ENCODE measurements at places on chromosomes 7 and 10.

GRCh38 chr7:102891693-102892261 is 21.0 kb upstream of the LRRC17 start:
- DNase-seq = no peak

- DNase-seq = no peak
These were observed 17.1 kb downstream of the SLIT1 start for GRCh38 chr10:97168645-97169044.

DNA sequence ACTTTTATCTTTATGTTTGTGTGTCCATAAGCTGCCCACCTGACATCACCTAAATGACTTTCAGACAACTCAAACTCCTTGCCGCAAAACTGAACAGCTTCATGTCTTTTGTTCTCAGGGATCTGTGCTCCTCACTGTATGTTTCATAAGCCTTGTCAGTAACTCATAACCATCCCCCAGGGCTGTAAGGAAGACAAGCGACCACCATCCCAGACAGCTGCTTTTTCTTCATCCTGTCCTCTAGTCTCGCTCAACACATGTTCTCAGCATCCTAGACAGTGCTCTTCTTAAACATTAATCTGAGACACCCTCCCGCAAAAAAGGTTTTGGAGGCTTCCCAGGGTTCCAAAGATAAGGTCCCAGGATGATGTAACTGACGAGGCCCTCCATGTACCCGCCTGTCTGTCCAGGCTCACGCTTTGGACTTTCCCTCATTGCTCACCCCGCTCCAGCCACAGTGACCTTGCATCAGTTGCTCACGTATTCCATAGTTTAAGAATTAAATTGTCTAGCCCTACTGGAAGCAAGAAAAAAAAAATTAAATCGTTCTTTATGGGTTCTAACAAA is 69.8 kb downstream of the MAP3K8 start:
- DNase-seq = no peak

DNA sequence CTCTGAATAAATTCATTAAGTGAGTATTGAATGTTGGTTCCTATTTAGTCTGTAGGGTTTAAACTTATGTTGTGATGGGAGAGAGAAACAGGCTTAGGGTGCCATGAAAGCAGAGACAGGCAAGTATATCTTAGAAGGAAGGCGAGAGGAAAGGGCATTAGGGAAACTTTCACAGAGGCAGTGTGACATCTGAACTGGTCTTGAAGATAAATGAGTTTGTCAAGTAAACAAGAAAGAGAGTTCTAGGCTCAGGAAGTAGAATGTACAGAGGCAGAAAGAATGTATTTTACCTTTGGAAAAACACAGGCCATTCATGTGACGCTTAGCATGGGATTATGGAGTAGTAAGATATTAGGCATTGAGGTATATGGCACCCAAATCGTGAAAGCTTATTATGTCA is 34.5 kb downstream of the GLCCI1 start:
- DNase-seq = no peak

DNA sequence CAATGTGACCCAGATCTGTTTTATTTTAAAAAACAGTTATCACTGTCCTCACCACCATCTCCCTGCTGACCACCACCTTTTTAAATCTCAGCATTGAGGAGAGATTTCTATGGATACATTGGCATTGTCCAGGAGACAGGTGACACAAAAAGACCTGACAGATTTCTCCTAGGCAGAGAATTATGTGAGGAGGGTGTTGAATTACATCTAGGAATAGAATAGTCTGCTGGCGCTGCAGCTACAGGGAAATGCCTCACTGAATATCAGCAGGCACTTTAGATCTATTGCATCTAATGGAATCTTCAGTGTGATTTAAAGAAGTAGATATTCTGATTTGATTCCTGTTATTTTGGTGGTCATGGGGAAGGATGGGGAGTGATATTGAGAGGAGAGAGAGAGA is 593.5 kb downstream of the NRG3 start:
- no peak for DNase-seq

GRCh38 chr7:121041516-121042148 is 53.1 kb downstream of the CPED1 start:
- DNase-seq = no peak

- no peak for DNase-seq
These were observed 90.1 kb downstream of the PRLHR start for GRCh38 chr10:118505363-118505762.

DNA sequence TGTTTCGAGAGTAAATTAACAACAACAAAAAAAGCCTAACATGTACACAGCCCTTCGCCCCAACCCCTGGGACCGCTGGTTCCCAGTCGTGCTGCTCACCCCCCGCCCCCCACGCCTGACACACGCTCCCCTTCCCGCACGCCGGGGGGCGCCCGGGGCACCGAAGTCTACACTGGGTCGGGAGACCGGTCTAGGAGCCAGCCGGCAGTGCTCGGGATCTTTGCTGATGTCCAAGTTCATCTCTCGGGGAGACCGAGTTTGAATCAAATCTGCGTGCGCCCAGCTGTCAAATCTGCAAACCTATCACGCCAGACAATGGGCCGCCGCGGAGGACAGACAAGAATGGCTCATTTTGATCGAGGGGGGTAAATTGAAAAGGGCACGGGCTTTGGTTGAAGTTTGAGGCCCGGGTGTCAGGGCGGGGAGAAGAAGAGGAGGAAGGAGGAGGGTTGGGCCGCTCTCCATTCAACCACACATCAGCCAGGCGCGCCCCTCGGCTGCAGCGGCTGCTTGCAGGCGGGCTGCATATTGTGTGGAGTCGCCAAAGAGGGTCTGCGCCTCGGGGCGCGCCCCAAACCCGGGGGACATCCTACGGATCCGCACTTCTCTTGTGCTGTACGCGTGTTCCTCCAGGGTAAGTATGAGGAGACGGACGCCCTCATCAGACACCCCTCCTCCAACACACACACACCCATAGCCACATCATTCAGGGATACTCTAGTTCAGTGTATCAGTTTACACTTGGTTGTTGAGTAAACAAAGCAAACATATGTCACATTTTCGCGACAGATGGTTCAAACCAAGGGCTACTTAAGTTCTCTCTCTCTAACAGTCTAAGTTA is 1.3 kb upstream of the GFRA1 start:
- no peak for DNase-seq

DNA sequence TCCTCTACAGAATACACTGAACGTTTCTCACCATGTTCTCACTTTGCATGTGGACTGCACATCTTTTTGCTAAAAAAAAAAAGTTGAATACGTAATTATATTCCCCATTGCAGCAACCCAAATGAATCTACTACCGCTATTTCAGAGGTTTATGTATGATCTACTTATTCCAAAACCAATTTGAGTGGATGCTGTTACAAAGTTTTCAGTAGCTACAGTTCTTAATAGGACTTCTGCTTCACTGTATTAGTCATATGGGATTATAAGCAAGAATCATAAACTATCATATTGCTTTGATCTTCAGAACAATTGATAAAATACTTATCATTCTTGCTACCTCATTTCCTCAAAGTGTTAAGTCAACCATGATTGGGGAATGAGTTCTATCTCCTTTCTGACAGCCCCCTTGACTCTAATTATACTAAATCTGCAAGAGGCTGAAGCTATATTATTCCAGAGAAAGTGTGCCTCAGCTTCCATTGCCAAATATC is 257.0 kb downstream of the PARD3 start:
- no peak for DNase-seq

DNA sequence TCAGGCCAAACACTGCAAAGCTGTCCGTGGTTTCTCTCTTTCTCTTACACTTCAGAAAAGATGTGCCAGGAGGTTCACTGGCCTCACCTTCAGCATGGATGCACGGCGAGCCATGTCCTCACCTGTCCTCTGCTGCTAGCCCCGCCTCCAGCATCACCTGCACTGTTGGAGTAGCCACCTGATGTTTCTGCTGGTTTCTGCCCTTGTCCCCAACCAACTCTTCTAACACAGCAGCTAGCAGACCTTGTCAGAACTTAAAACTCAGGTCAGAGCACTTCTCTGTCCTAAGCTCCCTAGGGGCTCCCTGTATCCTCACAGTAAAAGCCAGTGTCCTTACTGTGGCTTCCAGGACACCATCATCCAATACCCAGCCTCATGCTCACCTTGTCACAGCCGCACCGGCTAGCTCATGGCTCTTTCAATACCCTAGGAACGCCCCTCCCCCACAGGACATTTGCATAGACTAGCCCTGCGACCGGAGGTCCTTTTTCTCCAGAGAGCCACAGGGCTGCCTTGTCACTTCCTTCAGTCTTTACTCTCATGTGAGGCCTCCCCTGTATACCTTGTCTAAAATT is 15.2 kb downstream of the PALD1 start:
- DNase-seq = no peak

- DNase-seq = no peak
These were observed 98.7 kb upstream of the POM121L12 start for GRCh38 chr7:52936750-52937149.
